ENCODE measurements at places on chromosomes 2 and 18.

GRCh38 chr18:7485616-7486015 is 81.5 kb upstream of the PTPRM start:
- DNase-seq: no peak

DNA sequence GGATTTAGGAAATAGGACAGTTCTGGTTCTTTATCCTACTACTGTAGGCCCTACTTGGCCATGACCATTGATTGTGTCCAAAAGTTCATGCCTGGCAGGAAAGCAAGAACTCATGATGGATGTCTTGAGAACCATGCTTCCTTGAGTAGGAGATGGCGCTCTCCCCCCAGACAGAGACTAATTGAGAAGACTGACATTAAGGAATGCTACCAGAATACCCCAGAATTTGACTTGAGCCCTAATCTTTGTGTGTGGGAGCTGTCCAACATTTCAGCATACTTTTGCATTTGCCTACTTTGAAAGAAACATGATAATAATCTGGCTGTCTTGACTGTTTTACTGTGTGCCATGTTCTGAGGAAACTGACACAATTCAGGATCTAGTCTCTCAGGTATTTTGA is 23.3 kb downstream of the MAPRE3 start:
- no peak for DNase-seq

DNA sequence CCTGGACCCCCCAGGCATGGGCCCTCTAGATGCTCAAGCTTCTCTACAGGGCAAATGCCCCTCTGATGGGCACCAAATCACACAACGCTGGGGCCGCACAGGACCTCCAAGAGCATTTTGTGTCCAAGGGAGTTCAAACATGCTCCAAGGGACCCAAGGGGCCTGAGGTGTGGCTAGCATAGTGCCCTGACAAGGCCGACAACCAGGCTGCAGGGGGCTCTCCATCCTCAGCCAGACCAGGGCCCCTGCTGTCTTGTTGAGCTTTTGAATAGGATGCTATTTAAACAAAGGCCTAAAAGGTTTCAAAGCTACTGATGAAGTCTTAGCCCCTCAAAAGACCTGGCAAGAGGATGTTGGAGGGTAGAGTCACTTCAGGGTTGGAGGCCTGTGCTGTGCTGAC is 33.1 kb downstream of the EN1 start:
- no peak for DNase-seq

GRCh38 chr2:208042041-208042440 is 16.7 kb upstream of the PLEKHM3 start:
- DNase-seq: no peak

GRCh38 chr2:46963941-46964673 is 48.5 kb upstream of the MCFD2 start:
- no peak for DNase-seq

DNA sequence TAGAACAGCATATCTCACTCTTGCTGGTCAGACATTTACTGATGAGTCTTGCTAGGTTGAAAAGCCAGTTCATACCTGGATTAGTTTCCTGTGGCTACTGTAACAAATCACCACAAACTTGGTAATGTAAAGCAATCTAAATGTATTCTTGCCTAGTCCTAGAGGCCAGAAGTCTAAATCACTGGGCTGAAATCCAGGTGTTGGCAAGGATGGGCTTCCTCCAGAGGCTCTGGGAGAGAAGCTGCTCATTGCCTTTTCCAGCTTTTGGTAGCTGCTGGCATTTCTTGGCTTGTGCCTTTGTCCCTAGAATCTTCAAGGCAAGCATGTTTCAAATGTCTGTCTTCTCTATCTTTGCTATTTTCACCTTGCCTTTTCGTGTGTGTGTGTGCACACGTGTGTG is 62.3 kb upstream of the MAP4K3 start:
- DNase-seq: no peak

DNA sequence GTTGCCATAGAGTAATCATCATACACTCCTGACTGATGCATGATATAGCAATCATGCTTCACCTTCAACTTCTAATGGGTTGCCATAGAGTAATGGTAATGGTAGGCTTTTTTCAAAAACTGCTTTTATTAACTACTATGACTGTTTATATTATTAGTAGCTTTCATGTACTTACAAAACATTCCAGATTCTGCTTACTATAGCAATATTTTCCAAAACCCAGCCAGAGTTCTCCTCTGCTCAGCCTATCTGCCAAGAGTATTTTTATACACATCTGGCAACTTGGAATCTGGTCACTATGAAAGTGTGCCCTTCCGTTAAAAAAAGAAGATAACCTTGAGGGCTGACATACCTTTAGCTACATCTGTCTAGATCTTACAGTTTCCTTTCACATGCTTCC is 5.0 kb upstream of the UNC80 start:
- DNase-seq: no peak

GRCh38 chr18:73752546-73752945 is 395.1 kb downstream of the FBXO15 start:
- DNase-seq: no peak

DNA sequence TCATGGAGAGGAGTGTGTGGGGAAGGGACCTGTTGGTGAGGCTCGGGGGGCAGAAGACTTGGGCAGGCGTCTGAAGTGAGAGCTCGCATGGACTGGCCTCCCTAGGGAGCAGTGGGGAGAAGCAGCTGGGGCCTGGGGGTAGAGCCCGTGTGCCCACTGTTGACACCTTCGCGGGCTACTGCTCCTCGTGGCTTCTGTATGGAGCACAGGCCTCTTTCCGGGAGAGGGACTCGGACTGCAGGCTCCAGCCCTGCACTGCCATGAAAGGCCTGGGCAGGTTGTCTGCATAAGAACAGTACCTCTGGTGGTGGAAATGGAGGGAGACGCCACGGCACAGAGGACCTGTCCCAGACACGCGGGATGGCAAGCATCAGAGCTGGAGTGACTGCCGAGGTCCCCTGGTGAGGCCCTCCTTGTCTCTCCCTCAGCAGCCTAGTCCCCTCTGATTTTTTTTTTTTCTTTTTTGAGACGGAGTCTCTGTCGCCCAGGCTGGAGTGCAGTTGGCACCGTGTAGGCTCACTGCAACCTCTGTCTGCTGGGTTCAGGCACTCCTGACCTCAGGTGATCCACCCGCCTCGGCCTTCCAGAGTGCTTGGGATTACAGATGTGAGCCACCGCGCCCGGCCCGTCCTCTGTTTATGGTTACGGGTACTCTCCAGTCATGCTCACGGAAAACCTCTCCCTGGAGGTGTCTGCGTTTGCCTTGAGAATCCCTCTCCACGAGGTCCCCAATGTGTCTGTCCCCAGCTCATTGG is 44.7 kb upstream of the PTMA start:
- DNase-seq: no peak
